ENCODE measurements at places on chromosomes 4 and X.

- DNase-seq = no peak
Measured at GRCh38 chr4:158007566-158007965, 165.3 kb downstream of the GASK1B start.

DNA sequence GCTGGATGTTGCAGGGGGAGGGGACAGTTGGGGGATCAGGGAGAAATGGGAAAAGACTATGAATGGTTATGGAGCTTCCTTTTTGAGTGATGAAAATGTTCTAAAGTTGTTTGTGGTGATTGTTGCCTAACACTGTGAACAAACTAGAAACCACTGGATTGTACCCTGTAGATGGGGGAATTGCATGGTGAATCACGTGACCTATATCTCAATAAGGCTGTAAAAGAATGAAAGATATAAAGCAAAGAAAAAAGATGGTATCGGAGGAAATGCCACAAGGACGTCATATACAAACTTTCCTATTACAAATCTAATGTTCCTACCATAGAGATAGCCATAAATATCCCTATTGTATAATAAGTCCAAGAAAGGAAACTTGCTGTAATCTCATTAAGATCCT lies 20.6 kb upstream of the CT55 start:
- no peak for DNase-seq

- DNase-seq = no peak
Measured at GRCh38 chrX:88613338-88613737, 133.7 kb upstream of the CPXCR1 start.

DNA sequence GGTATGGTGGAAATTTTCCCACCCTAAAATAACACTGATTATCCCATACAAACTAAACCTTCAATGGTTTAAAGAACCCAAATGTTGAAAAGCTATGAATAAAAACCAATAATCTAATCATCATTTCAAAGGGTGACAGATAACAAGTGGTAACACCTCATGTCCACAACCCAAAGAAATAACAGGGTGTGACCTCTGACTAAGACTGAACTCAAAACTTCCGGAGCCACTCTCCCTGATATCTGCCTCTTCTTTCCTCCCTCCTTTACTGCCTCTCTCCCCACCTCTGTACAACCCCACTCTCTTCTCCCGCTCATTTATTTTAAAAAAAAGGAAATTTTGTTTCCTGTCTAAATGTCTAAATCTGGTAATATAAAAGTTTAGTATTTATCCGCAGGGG lies 11.5 kb downstream of the FBXW7 start:
- no peak for DNase-seq

- no peak for DNase-seq
Measured at GRCh38 chr4:168888715-168889215, 121.3 kb downstream of the CBR4 start.

DNA sequence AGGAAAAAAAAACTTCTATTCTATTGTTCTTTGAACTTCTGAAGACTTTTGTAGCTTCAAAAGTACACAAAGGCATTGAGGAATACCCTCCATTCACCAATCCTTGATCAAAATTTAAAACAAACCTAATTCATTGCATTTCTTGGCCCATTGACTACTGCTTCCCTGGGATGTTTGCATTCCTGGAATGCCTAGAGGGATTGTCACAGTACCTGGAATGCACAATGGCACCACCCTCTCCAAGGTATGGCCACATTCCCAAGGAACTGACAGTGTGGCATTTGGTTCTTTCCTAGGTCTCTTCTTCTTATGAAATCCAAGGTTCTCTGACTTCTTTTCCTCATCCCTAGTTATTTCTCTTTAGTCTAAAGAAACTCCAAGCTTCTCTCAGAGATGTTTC lies 600.7 kb downstream of the CCSER1 start:
- no peak for DNase-seq

DNA sequence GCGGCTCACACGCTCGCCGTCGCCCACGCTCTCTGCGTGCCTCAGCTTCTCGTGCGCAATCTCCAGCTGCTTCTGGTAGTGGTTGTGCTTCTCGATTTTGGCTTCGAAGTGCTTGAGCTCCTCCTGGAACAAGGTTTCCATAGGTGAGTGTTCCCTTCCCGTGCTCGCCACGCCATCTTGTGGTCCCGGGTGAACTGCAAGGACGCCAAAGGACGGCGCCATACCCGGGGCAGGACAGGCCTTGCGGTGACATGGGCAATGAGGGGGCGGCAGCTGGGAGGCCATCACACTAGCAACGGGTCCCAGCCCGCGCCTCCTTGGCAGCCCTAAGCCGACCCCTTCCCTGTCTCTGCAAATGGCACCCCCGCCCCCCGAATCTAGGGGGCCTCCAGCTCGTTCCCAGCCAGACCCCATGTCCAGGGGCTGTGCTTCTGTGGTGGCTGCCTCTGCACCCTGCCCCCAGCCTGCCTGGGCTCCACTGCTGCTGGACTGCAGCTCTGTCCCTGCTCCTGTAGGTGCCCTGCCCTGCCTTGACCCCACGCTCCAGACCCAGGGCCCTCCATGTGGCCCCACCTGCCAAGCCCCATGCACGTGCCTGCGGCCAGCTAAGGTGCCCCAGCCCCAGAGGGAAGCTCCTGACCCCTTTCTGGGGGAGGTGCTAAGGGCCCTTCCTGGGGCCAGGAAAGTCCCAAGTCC lies 17.3 kb downstream of the LRPAP1 start:
- DNase-seq = no peak

DNA sequence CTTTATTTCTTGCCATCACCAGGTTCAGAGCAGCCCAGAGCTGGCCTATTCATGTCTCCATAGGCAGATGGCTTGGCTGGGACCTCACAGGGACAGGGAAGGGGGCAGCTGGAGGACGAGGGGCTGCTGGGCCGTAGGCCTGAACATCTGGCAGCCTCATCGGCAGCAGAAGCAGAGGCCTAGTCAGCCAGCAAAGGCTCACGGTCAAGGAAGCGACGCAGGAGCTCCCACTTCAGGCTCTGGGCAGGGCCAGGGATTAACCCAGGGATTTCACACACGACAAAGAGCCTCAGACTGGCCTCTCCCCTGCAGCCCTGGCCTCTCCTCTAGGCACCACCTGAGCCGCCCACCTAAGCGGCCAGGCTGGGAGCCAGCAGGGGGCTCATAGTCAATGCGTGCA lies 46.0 kb upstream of the MAN2B2 start:
- no peak for DNase-seq

GRCh38 chrX:117010243-117010642 lies 547.5 kb upstream of the CT83 start:
- DNase-seq = no peak

GRCh38 chr4:113945906-113946305 lies 33.5 kb downstream of the ARSJ start:
- DNase-seq = no peak

GRCh38 chr4:107034091-107034995 lies 1.8 kb downstream of the DKK2 start:
- no peak for DNase-seq

DNA sequence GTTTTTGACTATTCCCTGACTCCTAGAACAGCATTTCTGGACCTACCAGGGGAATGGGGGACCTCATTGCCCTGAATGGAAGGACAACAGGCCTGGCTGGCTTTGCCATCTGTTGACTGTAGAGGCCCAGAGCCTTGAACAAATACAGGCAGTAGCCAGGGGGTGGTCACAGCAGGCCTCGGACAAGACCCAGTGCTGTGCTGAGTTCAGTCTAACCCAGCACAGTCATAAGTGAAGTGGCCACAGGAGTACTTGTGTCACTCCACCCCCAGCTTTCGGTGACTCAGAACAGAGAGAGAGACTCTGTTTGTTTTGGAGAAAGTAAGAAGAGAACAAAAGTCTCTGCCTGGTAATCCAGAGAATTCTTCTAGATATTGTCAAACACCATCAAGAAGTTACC lies 310.0 kb downstream of the PRR32 start:
- no peak for DNase-seq

GRCh38 chr4:118680808-118681207 lies 4.4 kb upstream of the METTL14 start:
- DNase-seq = no peak

GRCh38 chrX:56726605-56727004 lies 2.4 kb upstream of the NBDY start:
- no peak for DNase-seq

- no peak for DNase-seq
Measured at GRCh38 chr4:182142176-182143085, 100.8 kb upstream of the TENM3 start.

DNA sequence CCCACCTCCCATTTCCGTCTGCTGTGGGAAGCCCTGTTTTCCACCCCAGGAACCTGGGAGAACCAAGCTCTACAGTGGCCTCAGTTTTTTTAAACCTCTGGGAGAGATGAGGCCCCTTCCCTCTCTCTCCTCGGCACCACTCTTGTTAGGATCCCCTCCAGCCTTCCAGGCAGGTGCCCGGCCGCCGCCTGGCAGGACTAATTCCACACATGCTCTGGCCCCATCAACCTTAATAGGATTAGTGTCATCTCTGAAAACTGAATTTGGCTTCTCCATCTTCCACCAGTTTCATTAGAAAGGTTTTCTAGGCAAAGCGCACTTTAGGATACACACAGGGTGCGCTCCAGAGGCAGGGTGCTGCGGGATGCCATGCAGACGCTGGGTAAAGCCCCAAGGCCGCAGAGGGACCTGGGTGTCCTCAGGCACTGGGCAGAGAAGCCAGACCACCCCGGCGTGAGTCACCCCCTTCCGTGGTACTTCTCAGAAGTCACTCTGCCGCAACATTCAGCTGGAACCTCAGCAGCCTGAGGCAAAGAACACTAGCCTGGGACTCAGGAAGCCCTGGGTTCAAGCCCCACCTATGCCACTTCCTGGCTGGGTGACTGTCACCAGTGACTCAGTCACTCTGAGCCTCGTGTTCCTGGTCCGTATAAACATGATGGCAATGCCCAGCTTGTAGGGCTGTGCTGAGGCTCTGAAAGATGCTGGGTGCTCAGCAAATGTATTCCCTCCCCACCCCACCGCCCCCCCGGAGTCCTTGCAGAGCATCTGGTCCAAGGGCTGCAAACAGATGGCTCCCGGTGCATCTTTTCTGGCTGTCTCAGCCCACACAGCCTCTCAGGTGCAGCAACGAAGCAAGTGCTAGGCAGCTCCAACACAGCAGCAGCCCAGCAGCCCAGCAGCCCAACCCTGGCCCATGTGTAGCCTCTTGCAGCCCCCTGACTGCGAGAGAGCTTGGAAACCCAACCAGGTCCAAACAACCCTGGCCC lies 29.1 kb downstream of the PPP2R2C start:
- no peak for DNase-seq

DNA sequence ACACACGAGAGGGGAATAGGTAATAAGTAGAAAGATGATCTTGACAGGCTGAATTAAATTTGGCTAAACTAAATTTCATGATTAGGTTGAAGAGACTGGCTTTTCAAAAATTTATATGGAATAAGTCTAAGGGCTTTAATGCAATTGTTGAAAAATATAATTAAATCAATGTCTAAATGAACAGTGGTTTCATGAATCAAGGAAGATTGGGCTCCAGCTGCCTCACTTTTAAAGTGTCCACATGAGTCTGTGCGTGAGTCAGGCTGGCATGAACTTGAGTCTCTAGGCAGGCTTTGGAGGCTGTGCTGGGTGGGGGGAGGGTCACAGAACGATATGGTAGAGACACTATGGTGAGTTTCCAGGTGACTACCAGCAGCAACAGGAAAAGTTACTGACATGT lies 111.9 kb downstream of the SORBS2 start:
- DNase-seq = no peak

- peak; percentile 45 for DNase-seq
Measured at GRCh38 chrX:39162322-39162735, 361.1 kb downstream of the MID1IP1 start.

DNA sequence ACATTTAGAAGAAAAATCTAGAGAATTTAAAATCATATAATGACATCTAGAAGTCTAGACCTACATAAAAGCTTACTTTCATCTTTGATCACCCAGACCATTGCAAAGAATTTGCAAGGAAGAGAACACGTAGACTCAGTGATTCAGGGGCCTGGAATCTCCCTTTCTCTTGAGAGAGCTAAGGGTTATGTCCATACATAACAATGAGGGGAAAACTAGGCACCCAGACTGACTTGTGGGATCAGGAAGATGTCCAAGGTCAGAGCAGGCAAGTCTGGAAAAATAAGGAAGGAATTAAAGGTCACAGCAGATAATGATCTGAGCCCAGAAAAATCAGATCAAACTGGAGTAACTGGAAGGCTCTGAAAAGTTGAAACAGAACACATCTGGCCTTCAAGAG lies 198.4 kb upstream of the SFRP2 start:
- DNase-seq = no peak

DNA sequence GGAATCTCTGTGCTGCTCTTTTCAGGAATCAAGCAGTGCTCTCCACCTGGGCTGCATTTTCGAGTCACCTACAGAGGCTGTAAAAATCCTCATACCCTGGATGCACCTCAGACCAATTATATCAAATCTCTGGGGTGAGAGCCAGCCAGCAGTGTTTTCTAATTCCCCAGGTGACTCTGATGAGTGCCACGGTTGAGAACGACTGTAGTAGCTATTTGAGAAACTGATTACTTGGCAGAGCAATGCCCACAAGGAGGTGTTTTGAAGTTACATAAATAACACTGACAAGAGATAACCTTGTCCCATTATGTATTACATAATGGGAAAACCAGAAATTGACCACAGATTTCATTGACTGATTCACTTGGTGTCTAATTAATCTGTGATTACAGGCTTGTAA lies 46.8 kb downstream of the CLCN4 start:
- no peak for DNase-seq

- no peak for DNase-seq
Measured at GRCh38 chrX:136778020-136778419, 2.7 kb downstream of the ARHGEF6 start.

- DNase-seq = no peak
Measured at GRCh38 chr4:7808752-7809151, 130.9 kb downstream of the AFAP1 start.

GRCh38 chr4:30518211-30518610 lies 202.0 kb upstream of the PCDH7 start:
- no peak for DNase-seq

- DNase-seq = no peak
Measured at GRCh38 chr4:177375372-177375771, 65.7 kb downstream of the NEIL3 start.

DNA sequence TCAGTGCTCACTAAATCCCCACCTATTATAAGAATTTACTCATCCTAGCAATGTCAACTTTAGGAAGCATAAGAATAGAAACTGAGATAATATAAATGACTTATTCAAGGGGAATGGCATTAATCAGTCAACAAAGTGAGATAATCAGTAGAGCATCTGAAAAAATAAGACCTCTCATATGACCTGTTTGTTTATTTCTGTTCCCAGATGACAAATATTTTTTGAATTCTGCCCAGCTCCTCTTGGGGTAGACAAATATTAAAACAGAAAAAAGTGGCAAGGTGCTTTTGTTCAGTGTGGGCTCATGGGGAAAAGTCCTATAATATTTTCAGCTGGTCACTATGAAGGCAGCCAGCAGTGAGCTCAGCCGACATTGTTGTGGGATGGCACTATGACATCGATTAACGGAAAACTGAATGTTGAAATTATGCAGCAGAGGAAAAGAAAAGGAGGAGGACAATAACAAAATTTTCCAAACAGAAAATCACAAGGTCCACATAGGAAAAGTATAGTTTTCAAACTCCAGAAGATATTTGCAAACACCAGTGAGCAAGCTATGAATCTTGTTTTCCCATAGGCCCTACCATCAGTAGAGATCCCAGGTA lies 109.6 kb downstream of the ANXA3 start:
- no peak for DNase-seq

- DNase-seq = no peak
Measured at GRCh38 chr4:7206911-7207567, 14.7 kb downstream of the SORCS2 start.
